ENCODE measurements at places on chromosomes 6 and 20.

DNA sequence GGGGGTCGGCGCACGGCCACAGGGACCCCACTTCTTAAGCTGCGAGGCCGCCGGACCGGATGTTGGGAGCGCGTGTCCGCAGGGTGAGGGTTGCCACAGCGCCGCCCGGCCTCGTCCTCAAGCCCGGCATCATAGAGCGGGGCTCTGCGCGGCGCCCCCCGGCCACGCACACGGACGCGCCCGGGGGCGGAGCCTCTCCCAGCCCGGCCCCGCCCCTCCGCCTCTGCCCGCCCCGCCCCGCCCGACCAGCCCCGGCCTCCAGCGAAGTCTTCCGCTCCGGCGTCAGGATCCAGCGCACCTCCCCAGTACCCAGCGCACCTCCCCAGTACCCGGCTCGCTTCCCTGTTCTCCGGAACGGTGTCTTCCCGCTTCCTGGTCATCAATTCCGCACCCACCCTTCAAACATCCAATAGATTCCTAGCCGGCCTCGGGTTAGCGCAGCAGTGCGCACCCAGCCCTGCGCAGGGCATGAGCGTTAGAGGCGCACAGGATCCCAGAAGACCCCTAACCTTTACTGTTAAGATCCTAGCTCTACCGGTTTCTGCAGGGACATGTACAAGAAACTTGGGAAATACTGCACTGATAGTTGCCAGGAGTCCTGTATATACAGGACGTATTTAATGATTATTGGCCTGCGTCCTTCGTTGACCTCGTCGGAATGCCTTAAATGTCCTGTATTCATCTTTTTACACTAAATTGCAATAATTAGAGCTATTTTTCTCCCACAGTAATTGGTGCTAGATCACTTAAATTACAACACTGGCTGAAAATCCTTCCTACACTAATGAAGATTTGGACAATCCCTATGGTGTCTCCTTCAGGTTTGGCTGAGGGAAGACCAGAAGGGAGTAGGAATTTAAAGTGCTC lies 535 bp upstream of the DNAAF9 start:
- DNase-seq, result peak; percentile 65

- no peak for DNase-seq
Observed at GRCh38 chr6:163404825-163405265, 9.7 kb upstream of the QKI start.

DNA sequence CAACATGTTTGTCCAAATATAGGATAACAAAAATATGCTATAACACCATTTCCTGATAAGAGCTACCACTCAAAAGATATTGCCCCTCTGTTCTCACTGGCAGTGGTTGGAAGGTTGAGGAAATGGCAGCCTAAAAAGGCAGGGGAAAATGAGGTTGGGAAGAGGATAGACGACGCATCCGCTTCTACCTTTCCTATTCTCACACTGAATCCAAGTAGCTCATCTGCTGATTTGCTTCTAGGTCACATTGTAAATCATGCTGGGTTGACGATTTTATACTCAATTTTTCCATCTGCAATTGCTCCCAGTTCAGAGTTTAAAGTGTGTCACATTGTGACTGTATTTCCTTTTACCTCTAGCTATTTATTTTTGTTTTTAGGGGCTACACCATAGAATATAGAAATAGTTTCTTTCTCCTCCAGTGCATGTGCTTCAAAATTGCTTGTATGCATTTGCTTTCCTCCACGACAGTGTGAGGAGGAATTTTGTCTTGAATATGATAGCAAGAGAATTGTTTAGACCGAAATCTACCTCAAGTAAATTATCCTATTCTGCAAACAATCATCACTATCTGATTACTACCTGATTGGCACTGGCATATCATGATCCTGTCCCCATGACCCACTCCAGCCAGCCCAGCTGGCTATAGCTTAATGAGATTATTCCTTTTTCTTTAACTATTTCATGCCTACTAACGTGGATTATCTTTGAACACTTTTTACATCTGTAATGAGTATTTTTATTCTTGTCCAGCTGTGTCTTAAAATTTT lies 179.6 kb upstream of the RAB32 start:
- no peak for DNase-seq

GRCh38 chr20:38723017-38723847 lies 1.1 kb upstream of the SLC32A1 start:
- DNase-seq, result no peak

GRCh38 chr6:75278474-75279077 lies 6.0 kb downstream of the TMEM30A start:
- DNase-seq, result no peak

DNA sequence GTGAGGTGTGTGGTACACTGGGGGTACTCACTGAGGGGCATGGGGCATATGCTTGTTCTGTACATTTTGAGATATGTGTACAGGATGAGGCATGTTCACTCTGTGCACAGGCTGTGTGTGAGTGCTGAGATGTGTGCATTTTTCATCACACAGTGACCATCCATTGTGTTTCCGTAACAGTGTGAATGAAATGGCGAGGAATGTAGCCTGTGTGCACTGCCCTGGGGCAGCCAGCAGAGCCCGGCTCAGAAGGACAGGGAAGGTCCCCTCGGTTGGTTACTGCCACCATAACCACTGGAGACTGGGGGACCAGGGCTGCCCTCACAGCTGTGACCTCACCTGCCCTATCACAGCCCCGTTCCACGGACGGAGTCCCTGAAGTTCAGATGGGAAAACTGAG lies 106.2 kb upstream of the MYL9 start:
- no peak for DNase-seq

GRCh38 chr20:58228484-58229197 lies at the start of gene ANKRD60:
Gene ANKRD60 (minus strand): TSS chr20:58228653. CDS start chr20:58228653, 0 bp downstream.
- no peak for DNase-seq

- DNase-seq, result no peak
Observed at GRCh38 chr6:20763296-20763695, 229.0 kb downstream of the CDKAL1 start.

DNA sequence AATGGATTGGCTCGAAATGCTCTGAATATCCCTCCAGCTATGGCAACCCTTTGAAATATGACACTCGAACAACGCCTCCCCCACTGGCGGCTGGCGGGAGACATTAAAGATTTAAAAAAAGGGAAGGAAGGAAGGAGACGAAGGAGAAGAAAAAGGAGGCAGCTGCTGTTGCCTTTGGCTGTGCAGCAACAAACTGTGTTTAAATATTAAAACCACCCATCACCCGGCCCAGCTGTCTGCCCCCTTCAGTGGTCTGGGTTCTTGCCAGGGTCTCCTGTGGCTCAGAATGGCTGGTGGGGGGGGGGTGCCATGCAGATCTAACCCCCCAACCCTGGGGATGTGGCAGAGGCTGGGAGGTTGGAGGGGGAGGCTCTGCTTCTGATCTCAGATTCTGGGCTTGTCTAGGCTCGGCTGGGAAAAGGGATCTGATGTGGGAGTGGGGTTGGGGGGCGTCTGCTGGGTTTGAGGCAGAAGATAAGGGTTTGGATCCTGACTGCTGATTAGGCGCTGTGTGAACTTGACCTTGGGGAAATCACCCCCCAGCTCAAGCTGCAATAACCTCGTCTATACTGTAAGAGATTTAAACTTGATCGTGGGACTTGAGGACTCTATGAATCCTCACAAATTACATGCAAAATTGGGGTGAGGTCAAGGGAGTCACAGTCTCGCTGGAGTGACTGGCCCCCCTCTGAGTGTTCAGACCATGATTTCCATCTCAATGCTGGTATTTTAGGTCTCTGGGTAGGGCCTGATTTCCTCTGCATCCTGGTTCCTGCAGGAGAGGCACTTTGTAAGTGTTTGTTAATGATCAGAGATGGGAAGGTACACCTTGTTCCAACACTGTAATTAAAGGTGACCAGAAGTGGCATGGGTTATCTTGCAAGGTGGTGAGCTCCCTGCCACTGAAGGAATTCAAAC lies 40.3 kb upstream of the BLCAP start:
- peak; percentile 32 for DNase-seq

GRCh38 chr6:137307163-137307854 lies 88.1 kb upstream of the IFNGR1 start:
- no peak for DNase-seq

DNA sequence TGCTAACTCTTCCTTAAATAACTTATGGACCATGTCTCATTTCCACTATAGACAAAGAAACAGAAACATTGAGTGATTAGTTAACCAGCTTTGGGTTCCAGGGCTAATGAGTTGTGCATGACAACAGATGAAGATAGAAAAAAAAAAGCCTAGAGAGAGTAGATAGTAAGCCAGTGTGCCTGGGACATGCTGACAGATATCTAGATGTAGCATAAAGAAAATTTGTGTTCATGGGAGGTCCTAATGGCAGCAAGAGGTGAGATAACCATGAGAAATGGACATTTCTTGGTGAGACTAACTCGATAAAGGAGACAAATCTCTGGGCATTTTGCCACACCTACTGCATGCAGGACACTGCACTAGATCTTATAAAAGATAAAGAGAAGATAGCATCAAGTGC lies 2.8 kb upstream of the BTN3A3 start:
- no peak for DNase-seq

DNA sequence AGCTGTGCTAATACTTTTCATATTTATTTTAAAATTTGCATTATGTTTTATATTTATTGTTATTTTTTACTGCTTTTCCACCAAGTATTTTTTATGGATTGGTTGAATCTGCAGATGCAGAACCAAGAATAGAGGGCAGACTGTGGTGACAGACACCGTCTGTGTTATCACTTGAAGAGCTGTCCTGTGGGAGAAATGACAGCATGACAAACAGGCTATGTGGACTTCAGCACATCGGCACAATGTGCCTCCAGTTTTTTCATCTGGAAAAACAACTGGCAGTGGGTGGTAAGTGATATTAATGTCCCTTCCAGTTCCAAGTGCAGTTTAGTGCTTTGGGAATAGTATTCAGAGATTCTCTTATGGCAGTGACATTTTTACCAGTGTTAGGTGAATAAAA lies 492.9 kb downstream of the PRKN start:
- DNase-seq, result no peak

DNA sequence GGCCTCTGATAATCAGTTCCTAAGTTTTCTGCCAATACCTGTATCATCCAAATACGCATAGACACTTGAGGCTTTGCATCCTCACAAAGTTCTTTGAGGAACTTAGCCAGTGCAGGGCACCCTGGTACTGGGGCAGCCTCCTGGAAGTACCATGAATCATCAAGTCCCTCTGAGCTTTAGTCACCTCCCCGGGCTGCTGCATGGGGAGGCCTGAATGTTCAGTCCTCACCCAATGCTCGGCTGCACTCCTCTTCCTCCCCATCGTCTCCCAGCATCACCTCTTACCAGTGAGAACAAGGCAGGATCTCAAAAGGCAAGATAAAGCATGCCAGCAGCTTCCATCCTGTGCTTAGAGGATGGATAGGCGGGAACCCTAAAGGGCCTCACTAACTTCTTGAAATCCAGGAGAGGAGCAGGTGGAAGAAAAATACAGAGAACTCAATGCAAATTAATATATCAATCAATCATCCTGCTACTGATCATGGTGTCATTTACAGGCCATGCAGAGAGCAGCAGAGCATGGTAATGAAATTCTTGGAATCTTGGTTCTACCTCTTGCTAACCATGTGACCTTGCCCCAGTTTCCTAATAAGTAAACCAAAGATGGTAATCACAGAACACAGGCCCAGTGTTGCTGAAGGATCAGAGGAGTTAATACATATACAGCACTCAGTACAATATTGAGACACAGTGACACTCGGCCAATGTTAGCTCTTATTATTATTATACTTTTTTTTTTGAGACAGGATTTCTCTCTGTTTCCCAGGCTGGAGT lies 4.7 kb upstream of the CCN6 start:
- DNase-seq, result no peak

GRCh38 chr6:150681578-150682395 lies 82.1 kb downstream of the PLEKHG1 start:
- DNase-seq, result no peak

- DNase-seq, result no peak
Observed at GRCh38 chr6:4928426-4928825, 75.4 kb downstream of the RPP40 start.

DNA sequence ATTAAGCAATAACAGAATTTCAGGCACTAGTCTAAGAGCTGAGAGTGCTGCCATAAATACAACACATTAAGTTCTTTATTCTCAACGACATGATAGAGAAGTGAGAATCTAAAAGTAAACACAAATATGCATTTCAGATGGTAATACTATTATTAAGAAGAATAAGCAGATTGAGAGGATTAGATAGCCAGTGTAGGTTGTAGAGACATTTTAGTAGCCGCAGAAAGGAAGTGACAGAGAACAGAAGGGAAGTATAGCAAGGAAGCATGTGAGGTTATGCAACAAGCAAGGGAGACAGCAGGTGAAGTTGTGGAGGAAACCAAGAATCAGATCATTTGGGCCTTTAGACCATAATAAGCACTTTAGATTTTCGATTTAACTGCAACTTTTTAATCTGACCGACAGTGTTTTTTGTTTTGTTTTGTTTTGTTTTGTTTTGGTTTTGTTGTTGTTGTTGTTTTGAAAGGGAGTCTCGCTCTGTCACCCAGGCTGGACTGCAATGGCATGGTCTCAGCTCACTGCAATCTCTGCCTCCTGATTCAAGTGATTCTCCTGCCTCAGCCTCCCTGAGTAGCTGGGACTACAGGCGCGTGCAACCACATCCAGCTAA lies 737.0 kb upstream of the ADGRB3 start:
- DNase-seq, result no peak

- DNase-seq, result no peak
Observed at GRCh38 chr20:54502179-54502578, 26.8 kb downstream of the DOK5 start.

- DNase-seq, result no peak
Observed at GRCh38 chr20:25065625-25066338, 7.8 kb upstream of the ACSS1 start.

- no peak for DNase-seq
Observed at GRCh38 chr6:127581576-127581975, 4.6 kb downstream of the C6orf58 start.

- DNase-seq, result no peak
Observed at GRCh38 chr6:32974541-32975308, 6.3 kb downstream of the BRD2 start.

DNA sequence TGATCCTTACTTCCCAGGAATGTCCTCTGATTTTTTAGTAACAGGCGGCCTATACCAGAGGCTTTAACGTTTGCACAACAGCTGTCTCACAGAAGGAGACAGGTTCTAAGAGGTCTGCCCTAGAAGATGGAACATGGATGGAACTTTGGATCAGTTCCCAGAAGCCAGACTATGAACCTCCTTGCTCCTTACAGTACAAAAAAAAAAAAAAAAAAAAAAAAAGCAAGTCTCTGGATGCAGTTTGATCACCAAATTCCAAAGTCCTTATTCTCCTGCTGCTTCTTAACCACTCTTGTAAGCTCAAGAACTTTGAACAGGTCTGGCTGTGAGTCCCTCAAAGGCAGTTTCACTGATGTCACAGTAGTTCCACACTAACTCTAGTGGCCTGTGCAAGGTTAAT lies 2.0 kb upstream of the TRMT11 start:
- no peak for DNase-seq

Data from NCI-H187 (cell line).